ENCODE measurements at places on chromosomes 3 and 15.

- no peak for DNase-seq
Observed at GRCh38 chr3:100891033-100891432, 102.2 kb downstream of the ABI3BP start.

- no peak for DNase-seq
Observed at GRCh38 chr3:193971966-193972365, 164.0 kb upstream of the HES1 start.

DNA sequence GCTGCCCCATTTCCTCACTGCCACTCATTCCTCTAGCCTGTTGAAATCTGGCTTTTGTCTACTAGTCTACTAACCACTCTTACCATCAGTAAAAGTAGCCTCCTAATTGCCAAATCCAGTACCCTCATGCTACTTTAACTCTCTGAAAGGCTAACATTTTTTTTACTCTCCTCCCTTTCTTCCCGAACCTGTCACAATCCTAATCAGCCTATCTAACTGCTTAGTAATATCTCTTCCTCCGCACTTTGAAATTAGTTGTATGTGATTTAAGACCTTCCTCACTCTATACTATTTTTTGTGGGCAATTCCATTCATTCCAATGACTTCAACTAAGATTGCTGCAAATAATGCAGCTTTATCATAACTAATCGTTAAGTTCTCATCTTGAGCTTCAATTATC, 3.7 kb downstream of the SENP7 start:
- DNase-seq, result no peak

DNA sequence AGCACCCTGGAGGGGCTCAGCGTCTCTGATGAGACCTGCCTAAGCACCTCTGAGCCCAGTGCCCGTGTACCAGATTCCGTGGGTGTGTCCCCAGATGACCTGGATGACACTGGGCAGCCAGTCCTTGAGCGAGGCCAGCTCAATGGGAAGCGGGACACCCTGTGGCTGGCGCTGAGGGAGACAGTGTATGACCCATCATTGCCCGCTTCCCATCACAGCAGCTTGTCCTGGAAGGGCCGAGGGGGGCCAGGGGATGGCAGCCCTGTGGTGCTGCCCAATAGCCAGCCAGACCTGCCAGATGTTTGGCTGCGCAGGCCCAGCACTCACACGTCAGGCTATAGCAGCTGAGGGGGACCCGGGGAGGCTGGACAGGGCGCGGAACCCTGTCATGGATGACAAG, 12.0 kb downstream of the DISP2 start:
- no peak for DNase-seq

DNA sequence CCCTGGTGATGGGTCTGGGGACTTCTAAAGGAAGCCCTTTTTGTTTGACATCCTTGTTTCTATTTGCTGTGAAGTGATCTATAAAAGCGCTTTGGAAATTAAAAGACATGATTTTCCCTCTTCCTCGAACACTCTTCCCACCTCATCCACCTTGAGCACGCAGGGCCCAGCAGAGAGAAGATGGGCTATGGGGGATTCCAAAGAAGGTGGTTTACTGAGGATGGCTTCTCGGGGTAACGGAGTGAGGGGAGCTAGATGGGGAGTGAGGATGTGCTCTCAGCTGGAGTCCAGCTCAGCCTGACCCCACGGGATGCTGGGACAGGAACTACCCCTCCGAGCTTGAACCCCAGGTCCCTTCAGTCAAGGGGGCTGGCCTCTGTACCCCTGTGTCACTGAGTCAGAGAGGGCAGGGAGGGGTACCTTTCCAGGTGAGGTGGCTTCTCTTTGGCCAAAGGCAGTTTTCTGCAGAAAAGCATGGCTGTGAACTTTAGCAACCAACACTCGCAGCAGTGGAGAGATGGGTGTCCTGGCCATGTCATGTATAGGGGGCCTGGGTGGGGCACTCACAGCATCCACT, 180.7 kb upstream of the SMAD3 start:
- DNase-seq, result no peak

DNA sequence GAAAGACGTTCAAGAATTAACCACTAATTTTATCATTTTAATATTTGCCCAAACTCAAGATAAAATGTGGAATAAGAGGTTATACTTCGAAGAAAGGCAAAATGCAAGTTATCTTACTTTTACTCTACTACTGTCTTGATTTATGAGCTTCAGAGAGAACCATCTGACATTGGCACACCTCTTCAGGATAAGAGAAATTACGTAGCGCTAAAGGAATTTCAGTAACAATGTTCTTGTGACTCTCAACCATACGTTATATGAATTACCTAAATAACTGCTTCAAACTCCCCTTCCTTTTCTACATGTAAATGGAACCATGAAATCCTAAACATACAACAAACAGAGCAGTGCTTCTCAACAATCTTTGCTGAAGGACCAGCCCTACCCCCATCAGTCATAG, 96.8 kb downstream of the ZNF385D start:
- DNase-seq, result no peak

- DNase-seq, result no peak
Observed at GRCh38 chr3:124203292-124203691, 211.4 kb upstream of the ROPN1 start.

DNA sequence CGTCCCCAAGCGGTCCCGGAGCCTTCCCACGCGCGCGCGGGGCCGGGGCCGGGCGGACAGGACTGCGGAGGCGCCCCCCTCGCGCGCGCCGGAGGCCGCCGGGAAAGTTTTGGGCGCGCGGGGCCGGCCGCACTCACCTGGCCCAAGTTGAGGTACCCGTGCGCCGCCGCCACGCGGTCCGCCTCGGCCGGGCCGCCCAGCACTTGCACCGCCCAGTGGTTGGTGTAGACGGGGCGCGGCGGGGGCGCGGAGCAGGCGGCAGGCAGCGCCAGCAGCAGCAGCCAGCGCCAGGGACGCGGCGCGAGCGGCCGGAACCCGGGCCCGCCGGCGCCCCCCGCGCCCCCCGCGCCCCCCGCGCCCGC, 289 bp downstream of the PCSK6 start:
- no peak for DNase-seq

- DNase-seq, result no peak
Observed at GRCh38 chr3:140247775-140248174, 312.8 kb downstream of the CLSTN2 start.

- no peak for DNase-seq
Observed at GRCh38 chr3:9455596-9456131, 58.2 kb downstream of the SETD5 start.

DNA sequence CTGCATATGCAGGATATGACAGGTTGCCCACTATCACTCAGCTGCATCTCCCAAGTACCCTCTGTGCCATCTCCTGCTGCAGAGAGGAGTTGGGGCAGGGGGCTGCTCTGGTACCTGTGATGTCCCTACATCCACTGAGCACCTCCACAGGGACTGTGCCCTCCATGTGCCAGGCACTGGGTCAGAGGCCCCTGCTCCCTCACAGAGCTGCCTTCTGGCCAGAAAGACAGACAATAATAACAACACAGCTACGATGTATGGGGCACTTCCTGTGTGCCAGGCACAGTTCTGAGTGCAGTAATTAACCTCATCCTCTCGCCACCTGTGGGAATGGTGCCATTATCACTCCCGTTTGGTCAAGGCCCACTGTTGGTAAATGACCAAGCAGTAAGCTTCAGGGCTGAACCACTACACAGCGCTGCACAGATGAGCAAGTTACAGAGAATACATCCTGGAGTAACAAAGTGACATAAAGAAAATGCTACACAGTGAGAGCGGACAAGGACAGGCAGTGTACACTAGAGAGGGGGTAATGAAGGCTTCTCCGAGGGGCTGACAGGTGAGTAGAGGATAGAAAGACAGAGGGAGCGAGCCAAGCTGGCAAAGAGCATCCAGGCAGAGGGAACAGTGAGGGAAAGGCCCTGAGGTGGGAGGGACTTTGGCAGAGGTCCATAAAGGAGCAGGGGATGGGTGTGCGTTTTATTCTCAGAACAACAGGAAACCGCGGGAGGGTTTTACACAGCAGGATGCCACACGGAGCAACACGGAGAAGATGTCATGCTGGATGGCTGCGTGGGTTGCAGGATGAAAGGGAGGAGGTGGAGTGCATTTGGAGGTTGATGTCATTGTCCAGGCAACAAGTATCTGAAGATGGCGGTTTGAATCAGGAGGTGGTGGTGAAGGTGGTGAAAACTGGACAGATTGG, 13.6 kb downstream of the WNT7A start:
- no peak for DNase-seq

- no peak for DNase-seq
Observed at GRCh38 chr15:91589360-91589759, 264.1 kb upstream of the SLCO3A1 start.
